Iris pigment epithelial cell (primary cell): ENCODE measurements at places on chromosomes 4 and X.
A peak's percentile ranks its signal among the peaks of the same experiment; 100 is the strongest.

- DNase-seq = no peak
Measured at GRCh38 chr4:104967034-104967401, 179.7 kb upstream of the TET2 start.

GRCh38 chrX:49249616-49250015, 14.3 kb downstream of the CCDC22 start:
- DNase-seq = no peak

DNA sequence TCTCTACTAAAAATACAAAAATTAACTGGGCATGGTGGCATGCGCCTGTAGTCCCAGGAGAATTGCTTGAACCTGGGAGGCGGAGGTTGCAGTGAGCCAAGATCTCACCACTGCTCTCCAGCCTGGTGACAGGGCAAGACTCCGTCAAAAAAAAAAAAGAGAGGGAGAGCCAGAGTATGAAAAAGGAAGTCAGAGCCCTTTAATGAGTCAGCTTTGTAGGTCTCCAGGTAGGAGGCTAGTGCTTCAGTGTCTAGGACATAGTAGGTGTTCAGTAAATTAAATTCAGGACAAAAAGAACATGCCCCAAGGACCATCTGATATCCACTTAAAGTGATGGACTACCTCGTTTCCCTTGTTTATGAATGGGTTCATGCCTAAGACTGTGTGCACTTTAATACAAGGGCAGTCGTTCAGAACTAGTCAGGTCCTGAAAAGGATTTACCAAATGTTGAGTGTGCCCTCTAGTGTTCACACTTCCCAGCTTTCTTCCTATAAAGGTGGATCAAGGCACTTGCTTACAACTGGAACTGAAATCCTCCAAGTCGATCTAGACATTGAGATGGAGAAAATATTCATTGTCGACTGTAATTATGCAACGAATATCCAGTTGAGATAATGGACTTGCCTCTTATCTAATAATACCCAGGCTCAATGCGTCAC, 29.0 kb downstream of the F9 start:
- peak; percentile 63 for DNase-seq

DNA sequence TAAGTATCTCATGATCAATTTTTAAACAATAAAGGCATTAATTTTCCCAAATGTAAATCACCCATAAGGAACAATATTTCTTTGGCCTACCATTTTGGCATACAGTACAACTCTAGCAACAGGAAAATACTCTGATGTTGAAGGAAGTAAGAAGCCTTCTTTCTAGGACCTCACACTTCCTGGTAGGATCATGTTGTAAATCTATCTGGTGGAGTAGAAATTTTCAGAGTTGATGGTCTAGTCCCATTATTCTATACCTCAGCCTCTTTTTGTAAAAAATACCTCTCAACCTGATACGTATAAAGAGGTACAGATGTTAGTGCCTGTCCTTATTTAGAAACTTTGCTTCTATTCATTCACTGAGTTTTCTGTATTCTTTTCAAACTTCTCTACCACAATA, 40.2 kb upstream of the GRID2 start:
- no peak for DNase-seq

- DNase-seq = no peak
Measured at GRCh38 chr4:109172301-109172700, 130.2 kb downstream of the COL25A1 start.

DNA sequence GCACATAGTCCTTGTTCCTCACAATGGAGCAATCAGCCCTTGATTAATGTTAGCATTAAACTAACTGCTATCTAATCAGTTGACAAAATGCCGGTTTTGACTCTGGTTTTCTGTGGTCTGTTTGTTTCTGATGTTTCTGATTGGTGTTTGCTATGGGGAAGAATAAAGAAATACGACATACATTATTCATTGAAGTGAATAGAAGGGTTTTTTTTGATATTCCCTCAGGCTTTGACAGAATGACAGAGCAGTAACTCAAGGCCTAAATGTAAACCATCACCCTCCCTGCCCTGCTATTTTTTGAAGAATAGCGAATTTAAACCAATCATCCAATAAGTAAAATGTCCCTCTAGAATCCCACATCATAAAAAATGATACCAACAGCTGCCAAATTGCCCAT, 65.5 kb upstream of the HS3ST1 start:
- no peak for DNase-seq

DNA sequence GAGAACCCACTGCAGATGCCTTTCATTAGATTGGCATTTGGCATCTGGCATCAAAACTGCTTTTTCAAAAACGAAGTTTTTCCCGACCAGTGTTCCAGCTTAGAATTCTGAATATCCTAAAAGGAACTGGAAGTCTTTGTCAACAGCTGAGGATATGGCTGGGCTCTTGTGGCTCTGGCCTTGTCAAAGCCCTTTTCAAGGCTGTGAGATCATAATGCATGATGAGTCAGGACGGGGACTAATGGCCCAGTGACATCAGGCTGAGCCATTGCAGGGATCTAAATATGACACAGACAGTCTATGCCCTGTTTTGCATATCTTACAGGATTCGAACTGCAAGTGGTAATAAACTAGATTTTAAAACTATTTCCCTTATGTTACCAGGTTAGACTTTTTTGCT, 306.4 kb downstream of the PTTG2 start:
- no peak for DNase-seq

DNA sequence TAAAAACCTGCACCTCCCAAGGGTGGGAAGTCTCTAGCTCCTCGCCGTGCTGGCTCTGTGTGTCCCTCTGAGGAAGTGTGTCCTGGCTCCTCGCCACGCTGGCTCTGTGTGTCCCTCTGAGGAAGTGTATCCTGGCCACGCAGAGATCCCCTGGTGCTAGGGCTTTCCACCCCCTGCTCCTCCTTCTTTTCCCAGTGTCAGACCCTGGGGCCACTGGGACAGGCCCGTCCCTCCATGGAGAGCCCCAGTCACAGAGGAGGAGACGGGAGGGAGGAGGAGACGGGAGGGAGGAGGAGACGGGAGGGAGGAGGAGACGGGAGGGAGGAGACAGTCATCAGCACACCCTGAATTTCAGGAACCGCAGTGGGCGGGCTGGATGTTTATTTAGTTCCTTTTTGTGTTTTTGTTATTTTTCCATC, 53.8 kb upstream of the HGFAC start:
- peak; percentile 38 for DNase-seq

- no peak for DNase-seq
Measured at GRCh38 chr4:152901205-152901604, 34.9 kb upstream of the FHDC1 start.

GRCh38 chrX:19592952-19593351, 77.6 kb upstream of the MAP3K15 start:
- no peak for DNase-seq

- peak; percentile 28 for DNase-seq
Measured at GRCh38 chrX:104270916-104271512, 16.3 kb upstream of the ESX1 start.

DNA sequence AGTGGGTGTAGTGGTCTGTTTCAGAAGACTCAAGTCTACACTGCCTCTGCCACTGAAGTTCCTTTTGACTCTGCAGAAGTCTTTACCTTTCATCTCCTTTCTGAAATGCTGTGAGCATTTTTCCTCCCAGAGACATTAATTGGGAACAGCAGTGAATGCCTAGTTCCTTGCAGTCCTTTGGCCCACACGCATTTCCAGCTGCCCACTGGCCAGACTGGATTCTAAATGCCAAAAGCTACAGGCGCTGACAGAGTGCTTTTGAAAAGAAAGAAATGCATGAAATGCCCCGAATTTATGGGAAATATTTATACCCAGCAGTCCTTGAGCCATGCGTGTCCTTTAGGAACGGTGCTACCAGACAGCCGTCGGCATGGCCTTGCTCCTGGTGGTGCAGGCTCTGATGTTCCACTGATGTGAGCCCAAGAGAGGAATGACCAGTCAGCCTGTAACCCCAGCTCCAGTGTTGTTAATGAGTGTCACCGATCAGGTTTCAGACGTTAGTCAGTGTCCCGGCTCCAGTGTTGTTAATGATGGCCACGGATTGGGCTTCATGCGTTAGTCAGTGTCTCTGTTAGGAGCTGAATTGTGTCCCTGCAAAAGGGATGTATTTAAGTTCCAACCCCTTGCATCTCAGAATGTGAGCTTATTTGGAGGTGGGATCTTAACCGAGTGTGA, 132.6 kb downstream of the TBL1X start:
- no peak for DNase-seq

DNA sequence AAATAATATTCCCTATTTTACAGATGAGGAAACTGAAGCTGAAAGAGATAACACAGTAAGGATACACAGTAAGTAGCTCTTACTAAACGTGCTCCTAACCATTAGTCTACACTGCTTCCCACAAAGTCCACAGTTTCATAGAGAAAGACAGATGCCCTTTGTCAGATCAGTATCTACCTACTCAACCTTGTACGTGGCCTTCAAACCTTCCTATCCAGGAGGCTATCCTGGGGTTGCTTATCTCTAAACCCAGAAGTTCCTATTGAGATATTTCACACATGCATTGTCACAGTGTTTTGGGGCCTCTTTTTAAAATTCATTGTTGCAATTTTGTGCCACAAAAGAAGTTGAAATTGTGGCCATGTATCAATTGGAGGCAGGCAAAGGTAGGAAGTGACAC, 208.0 kb downstream of the ENOX2 start:
- no peak for DNase-seq

DNA sequence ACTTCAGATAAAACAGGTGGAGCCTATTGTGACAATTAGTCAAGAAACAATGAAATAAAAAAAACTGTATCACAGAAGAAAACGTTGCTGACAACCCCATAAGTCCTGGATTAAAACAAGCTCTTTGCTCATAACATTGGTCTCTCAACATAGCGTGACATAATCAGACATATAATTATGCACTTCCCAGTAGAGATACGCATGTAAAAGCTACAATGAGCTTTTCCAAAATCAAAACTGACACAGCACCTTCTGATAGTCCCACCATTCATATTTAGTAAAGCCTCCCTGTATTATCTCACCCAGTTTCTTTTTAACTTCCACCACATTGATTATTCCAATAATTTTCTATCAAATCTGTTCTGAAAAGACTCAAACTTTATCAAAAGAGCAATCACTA, 372.1 kb upstream of the SMIM31 start:
- no peak for DNase-seq

GRCh38 chr4:106541253-106541652, 172.7 kb upstream of the GIMD1 start:
- DNase-seq = peak; percentile 74

DNA sequence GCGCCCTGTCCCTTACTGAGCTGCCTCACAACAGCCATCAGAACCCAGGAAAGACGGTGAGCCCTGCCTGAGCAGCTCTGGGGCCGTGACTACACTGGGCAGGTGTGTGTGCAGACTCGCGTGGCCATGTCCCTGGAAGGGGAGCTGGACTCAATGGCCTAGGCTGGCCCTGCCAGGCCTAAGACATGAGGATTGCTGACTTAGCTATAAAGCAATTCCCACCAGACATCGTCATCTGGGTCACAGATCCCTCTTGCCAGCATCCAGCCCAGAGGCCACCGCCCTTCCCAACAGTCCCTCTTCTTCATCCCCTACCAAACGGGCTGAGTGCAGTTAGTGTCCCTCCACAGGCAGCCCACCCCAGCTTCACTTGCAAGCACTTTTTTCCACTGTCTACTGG, 3.7 kb downstream of the NAA10 start:
- no peak for DNase-seq

- peak; percentile 93 for DNase-seq
Measured at GRCh38 chr4:13966231-13967195, 339.0 kb upstream of the BOD1L1 start.

DNA sequence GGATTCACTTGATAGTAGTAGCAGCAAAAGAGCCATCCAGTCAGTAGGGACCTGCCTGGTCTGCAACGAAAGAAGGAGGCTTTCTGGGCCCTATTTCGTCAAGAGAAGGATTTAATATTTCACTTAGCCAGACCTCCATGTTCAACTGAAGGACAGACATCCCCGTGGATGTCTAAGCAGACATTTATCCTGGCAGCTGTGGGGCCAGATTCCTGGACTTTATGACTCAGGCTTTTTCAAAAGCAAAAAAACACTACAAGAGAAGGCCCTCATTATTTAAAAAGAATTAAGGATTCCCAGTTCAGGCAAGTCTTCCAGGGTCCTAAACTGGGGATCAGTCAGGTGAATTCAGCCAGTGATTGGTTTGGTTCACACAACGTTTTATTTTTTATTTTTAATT, 88.5 kb upstream of the TSPAN5 start:
- no peak for DNase-seq

DNA sequence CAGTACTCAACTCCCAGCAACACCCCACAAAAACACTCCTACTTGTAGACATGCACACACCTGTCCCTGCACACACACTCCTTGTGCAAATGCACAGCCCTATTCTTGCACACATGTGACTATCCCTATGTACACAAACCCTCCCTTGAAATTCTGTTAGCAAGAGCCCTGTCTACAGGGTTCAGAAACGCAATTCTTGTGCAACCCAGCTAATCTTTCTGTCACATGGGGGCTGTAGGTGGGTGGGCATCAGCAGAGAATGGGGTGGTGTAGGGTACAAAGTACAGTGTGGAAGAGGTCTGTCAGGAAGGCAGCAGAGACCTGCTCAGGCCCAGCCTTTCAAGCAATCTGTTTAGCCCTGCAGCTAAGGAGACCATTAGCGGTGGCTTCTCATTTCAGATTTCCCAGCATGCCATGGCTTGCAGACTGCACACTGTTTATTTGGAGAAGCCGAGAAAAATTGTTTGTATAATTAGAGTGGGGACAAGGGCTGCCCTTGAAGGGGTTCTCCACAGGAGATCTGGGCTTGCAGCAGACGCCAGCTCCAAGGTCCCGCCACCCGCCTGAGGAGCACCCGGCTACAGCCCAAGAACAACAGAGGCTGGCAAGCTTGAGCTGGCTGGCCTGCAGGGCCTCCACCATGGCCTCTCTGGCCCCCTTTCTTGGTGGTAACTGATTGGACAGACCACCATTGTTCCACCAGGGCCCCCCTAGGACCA, 144.0 kb upstream of the PJA1 start:
- no peak for DNase-seq

- peak; percentile 5 for DNase-seq
Measured at GRCh38 chr4:148444296-148445070, 2.3 kb upstream of the NR3C2 start.

DNA sequence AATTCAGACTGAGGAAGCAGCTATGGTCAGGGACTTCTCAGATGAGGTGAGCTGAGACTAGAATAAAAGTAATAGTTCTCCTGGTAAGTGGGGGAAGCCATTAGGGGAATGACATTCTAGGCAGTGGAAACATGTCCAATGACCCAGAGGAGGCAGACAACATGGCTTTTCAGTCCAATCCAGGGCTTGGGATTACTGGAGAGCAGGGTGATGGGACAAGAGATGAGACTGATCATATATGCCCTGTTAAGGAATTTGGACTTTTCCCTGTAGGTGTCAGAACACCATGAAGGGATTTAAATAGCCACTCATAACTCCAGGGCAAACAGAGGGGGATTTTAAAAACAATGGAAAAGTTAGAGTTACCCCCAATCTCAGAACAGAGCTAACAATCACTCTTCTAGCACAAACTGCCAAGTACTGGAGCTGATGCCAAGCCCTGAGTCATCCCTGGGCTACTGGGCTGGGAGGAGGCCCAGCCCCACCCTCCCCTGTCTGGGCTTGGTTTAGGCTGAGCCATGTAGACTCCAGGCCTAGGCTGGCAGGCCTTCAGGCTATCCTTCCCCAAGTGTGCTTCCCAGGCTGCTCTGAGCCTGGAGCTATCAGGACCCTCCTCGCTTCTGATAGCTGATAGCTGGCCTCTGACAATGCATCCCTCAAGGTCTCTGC, 22.7 kb upstream of the MSN start:
- DNase-seq = peak; percentile 83

GRCh38 chrX:48696909-48697727, 584 bp downstream of the SUV39H1 start:
- peak; percentile 24 for DNase-seq

GRCh38 chrX:14948691-14949090, 75.5 kb downstream of the MOSPD2 start:
- peak; percentile 50 for DNase-seq

- peak; percentile 16 for DNase-seq
Measured at GRCh38 chrX:52363247-52363883, 5.5 kb upstream of the XAGE2 start.
